ENCODE measurements at places on chromosomes 7 and 10.

DNA sequence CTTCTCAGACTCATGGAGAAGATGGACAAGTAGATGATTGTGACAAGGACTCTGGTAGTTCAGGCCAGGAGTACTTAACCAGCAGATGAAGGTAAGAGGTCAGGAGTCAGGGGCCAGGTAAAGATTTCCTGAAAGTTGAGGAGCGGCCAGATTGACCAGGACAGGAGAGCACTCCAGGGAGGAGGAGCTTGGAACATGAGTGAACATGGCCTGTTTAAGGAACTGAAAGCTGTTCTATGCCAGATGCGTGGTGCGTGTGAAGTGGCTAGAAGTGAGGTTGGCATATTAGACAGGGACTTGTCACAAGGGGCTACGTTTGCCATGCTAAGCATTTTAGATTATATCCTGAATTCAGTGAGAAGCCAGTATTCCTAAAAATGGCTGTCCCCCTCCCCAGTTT, 157.2 kb downstream of the WNT2 start:
- DNase-seq: no peak

DNA sequence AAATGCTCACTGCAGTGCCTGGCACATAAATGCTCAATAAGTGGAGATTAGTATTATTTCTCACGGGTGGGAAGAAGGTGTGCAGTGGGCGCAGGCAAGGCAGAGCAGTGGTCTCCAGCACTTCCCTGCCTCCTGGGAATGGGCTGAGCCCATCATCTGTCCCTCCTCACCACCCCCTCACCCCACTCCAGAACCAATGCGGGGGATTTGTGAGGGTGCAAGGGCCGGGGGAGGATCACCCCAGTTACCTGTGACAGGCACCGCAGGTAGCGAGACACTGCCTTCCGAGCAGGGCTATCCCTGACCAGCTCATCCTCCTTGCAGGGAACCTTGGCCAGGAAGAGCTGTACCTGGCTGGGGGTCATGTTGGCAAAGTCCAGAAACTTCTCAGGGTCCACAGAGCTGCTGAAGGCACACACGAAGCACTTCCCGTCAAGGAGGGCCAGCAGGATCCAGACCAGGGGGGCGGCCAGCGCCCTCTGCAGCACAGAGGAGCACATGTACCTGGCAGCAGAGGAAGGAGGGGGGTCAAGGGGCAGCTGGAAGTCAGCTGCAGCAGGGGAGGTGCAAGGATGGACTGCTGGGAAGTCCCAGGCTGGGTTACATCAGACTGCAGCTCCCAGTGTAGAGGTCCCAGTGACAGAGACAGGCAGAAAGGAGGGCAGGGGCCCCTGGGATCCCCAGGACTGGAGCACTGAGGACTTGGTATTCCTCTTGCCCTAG, 2.8 kb downstream of the CALHM3 start:
- no peak for DNase-seq

DNA sequence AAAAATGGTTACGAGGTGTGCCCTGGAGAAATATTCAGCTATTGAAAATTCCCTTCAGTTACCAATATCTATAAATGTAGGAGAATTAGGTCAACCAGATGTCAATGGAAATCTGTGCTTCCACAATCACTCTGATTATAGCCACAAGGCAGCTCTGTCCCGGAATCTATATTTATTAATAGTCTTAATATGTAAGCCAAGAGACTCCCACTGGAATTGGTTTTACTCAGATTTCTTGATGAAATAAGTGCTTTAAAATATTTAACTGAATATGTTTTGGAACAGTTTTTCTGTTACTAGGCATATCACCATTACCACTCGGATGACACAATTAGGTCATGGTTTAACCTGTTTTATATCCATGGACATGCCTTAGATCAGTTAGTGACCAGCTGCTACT, 169.6 kb downstream of the POM121L12 start:
- no peak for DNase-seq

- DNase-seq: no peak
Measured at GRCh38 chr7:150793569-150794238, 6.5 kb downstream of the TMEM176B start.

DNA sequence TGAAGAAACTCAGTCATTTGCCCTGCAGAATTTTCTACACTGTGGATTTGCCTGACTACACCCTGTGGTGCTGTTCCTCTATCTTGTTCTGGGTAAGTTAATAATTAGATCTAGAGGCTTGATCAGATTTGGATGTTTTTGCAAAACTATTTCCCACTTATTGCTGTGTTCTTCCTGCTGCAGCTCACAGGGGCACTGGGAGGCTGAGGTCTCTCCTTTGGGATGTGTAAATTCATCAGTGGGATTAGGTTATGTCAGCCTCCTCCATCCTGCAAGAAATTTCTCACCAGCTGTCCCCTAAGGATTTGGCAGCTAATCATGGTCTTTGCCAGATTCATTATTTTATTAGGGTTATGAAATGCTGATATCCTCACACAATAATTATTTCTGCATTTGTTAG, 148.1 kb upstream of the ZNF32 start:
- DNase-seq: no peak

- DNase-seq: no peak
Measured at GRCh38 chr7:46814516-46815250, 767.2 kb downstream of the TNS3 start.

GRCh38 chr10:29968585-29968984, 90.8 kb downstream of the JCAD start:
- DNase-seq: no peak

- no peak for DNase-seq
Measured at GRCh38 chr10:78207216-78207615, 173.6 kb downstream of the RPS24 start.

- no peak for DNase-seq
Measured at GRCh38 chr7:156240532-156240931, 400.0 kb upstream of the RNF32 start.

DNA sequence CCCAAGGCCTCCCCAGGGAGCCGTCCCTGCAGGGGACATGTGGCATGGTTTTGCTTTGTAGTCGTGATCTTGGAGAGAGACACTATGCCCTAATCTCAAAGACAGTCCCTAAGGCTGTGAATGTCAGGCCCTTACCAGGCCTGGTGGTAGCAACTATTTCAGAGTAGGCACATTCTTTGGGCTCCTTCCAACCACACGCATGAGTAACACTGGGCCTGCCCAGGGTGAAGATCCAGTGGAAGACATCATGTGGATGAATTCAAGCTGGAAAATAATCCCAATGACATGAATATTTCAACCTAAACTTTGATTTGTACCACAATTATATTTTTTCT, 39.5 kb upstream of the INSIG1 start:
- DNase-seq: no peak

DNA sequence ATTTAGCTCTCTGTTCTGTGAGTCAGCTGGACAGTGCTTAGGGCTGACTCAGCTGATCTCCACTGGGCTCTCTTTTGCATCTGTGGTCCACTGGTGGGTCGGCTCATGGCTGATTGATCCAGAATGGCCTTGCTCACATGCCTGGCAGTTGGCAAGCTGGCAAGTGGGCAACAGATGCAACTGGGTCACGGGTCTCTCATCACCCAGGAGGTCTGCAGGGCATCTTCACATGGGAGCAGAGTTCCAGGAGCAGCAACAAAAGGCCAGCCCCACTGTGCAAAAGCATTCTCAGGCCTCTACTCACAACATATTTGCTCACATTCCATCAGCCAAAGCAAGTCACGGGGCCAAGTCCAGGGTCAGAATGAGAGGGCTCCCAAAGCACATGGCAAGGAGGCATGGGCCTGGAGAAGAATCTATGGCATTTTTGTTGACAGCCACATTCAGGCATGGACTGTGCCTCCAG, 98.8 kb downstream of the OAT start:
- DNase-seq: no peak

DNA sequence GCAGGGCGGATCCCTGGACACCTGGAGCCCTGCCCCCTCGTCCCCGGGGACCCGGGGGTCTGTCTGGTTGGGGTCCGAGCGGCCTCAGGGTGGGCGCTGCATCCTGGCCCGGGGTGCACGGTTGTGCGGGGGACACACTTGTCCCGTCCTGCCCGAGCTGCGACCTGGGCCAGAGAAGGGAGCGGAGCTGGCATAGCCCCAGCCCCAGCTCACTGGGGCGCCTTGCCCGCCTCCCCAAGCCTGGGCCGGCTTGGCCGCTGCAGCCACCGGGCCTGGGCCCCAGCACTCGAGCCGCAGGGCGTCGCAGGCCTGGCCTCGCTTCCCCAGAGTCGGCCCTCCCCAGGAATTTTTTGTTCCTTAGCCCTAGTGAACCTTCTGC, 54.5 kb downstream of the GLRX3 start:
- no peak for DNase-seq

DNA sequence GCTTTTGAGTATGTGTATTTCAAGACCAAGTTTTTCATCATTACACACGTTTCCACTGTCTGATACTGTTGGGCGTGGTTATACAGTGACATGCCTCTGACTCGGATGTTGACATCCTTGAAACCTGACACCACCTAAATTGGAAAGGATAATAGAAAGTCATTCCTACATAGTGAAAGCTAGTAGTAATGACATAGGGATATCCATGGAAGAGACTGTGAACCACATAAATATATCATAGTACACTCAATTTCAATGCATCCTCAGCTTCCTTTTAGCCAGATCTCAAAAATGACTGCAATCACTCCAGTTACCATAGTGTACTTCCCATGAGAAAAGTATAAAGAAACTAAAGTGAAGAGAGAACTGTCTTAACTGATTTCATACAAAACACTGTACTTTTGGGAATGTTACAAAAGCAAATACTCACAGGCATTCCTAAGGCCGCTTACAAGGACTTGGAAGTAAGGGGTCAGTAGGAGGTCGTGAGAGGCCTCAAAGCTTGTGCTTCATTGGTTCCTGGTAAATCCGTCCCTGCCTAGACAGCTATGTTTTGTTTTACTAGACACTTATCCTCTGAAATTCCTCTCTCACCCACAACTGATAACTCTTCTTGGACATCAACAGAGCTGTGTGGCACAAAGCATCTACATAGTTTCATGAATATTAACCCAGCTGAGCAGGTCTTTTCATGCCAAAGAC, 71.8 kb upstream of the VWDE start:
- no peak for DNase-seq

GRCh38 chr7:97495487-97495886, 236.4 kb upstream of the TAC1 start:
- DNase-seq: no peak

- DNase-seq: no peak
Measured at GRCh38 chr10:42574336-42574735, 64.0 kb downstream of the ZNF33B start.

DNA sequence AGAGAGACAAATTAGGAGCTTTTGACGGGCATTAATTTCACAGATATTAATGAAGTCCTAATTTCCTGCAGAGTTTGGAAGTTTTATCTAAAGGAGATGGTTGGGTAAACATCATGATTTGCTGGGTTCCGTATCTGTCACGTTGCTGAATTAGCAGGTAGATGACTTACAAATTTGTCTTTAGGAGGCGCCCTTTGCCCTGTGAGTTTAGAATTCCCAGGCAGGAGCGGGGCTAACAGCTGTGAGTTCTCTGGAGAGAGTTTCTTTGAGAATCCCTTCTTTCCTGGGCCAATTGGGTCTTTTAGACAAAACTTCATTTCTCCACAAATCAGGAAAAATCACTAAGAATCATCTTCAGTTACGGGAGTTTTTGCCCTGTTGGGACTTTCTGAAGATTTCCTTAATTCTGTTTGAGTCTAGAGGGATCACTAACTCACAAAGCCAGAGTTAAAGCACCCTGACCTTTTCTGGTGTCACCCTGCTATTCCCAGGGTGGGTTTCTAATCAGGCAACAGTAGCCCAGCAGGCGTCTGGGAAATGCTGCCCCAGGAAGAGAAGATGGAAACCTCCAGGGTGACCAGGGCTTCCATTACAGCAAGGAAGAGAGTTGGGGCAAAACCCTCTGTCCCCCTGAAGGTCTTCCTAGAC, 63.7 kb downstream of the PRKCQ start:
- DNase-seq: no peak

DNA sequence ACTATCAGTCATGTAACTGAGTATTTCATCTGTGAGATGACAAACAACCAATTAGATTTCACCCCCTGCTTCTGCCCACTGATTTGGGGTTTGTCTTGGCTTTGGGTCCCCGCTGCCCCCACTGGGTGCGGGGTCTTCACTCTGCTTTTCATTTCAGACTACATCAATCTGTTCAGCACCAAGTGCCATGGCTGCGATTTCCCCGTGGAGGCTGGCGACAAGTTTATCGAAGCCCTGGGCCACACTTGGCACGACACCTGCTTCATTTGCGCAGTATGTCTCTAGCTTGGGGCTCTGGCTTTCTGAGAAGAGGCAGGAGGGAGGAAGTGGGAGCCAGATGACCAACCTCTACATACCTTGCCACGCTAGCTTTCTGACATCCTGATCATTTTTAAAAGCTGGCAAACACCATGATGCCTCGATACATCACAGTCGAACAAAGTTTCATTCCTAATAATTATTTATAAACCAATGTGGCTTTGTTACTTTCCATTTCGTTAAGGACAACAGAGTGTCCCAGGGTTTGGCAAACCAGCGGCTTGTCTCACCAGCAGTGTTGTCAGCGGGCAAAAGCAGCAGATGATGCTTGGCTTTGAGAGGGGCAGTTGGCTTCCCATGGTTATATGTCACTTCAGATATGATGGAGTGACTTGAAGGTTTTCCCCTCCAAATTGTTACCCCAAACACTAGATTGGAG, 30.3 kb upstream of the BMPR1A start:
- no peak for DNase-seq

DNA sequence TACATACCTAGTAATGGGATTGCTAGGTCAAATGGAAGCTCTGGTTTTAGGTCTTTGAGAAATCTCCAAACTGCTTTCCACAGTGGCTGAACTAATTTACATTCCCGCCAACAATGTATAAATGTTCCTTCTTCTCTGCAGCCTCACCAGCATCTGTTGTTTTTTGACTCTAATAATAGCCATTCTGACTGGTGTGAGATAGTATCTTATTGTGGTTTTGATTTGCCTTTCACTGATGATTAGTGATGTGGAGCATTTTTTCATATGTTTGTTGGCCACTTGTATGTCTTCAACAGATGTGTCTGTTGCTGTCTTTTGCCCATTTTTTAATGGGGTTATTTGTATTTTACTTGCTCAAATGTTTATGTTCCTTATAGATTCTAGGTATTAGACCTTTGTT, 675.5 kb downstream of the SUGCT start:
- no peak for DNase-seq

DNA sequence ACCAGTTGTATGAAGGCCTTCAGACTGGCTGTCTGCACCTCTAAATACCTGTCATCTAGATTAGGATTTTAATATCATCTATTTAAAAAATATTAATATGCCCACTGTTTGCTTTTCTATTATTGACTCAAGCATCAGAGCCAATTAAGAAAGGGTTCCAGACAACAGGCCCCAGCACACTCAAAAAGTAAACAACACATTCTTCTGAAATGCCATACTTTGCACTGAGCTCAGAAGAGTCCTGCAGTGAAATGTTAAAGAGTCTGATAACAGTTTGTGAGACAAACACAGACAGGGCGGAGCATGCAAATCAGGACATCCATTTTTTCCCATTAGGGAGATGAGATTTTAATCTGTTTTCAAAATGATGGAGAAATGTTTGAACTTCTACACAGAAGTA, 45.9 kb upstream of the KLF6 start:
- no peak for DNase-seq

GRCh38 chr7:157458254-157458633, 121.4 kb downstream of the DNAJB6 start:
- no peak for DNase-seq

GRCh38 chr7:40211276-40212003, 76.6 kb downstream of the SUGCT start:
- DNase-seq: no peak

- DNase-seq: no peak
Measured at GRCh38 chr7:74202841-74203556, 6.8 kb upstream of the LAT2 start.

GRCh38 chr7:91325726-91326125, 61.5 kb downstream of the FZD1 start:
- no peak for DNase-seq

Data from activated CD4-positive, alpha-beta T cell treated with anti-CD3 and anti-CD28 coated beads, Interleukin-2, amount 50 U/mL, for 24 hours (primary cell).